Activated CD8-positive, alpha-beta memory T cell treated with anti-CD3 and anti-CD28 coated beads for 1 hour (primary cell): ENCODE measurements at places on chromosomes 12 and 14.

- DNase-seq, result no peak
Measured at GRCh38 chr14:104632781-104633180, 28.2 kb upstream of the TMEM179 start.

- DNase-seq, result no peak
Measured at GRCh38 chr14:67908052-67908754, 88.6 kb downstream of the RAD51B start.

DNA sequence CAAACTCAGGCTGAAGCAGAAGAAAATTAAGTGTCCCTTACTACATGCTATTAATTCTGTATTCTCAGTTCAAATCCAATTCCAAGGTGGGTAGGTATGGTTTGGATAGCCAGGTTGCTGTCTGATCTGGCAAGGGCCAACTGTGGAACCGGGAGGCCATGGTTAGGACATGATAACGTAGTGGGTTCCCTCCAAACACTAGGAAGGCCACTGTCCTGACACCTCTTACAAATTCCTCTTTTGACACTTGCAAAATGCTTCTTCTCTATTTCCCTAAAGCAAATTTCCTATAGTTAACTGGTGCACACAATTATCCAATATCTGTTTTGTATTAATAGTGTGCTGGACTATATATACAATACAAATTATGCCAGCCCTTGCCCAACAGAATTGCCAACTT lies 70.8 kb downstream of the RNF34 start:
- no peak for DNase-seq

GRCh38 chr12:23816394-23816851 lies 133.0 kb downstream of the SOX5 start:
- no peak for DNase-seq
